Fibroblast of villous mesenchyme (primary cell): ENCODE measurements at places on chromosomes 1 and 21. TPM values are rescaled to one million over a fixed set of nuclear protein-coding genes. Genes with fewer than 3 reads are reported as not detected.
A peak's percentile ranks its signal among the peaks of the same experiment; 100 is the strongest.

Gene OR2T11
- total RNA-seq, result not detected in 2 replicates

Gene ZNF326
- 9.3 and 12.1 TPM in 2 replicates for total RNA-seq

Gene CD84
- not detected in 2 replicates for total RNA-seq

Gene CDKN2C
- 18.0 and 19.0 TPM in 2 replicates for total RNA-seq

DNA sequence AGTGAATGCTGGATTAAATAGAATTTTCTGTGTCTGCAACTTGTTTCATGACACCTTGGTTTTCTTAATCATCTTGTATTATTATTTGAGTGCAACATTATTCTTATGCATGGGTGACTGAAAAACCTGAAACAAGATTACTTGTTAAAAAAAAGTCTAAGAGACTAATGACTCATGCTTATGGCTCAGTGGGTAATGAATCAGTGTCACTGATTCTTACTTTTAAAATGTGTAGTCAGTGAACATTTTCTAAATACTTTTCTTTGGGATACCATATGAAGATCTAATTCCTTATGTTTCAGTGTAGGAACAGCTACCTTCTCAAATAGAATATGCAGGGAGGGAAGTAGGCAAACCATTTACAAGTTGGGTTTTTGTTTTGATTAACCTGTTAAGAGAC lies 65.5 kb downstream of the PRKAA2 start:
- DNase-seq, result peak; percentile 48

GRCh38 chr1:26581287-26581651 lies 51.7 kb downstream of the RPS6KA1 start:
- no peak for DNase-seq

DNA sequence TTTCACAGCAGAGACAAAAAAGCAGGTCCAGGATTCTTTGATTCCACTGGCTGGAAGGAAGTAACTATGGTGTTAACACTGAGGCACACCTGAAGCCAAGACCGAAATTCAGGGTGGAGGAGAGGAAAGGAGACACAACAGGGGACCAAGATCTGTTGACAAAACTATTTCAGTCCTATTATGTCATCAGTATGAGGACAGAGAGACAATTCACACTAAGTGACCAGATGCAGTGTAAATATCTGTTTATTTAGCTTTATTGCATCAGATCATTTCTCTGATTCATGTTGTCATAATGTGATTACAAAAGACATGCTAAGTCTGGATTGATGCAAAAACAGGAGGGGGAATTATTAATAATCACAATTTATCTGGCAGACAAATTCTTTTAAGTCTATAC lies 118.8 kb downstream of the SIPA1L2 start:
- DNase-seq, result no peak

DNA sequence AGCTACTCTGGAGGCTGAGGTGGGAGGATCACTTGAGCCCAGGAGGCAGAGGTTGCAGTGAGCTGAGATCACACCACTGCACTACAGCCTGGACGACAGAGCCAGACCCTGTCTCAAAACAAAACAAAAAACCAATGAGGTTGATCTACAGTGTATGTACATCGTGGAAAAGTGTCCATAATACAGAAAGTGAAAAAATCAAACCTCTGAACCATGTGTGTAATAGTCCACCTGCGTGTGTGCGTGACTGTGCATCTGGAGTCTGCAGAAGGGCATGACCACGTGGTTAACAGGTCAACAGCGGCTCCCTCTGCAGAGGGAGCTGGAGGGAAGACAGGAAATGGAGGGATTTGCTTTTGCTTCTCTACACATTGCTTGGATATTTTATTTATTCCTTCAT lies 32.4 kb upstream of the ENO1 start:
- peak; percentile 44 for DNase-seq

DNA sequence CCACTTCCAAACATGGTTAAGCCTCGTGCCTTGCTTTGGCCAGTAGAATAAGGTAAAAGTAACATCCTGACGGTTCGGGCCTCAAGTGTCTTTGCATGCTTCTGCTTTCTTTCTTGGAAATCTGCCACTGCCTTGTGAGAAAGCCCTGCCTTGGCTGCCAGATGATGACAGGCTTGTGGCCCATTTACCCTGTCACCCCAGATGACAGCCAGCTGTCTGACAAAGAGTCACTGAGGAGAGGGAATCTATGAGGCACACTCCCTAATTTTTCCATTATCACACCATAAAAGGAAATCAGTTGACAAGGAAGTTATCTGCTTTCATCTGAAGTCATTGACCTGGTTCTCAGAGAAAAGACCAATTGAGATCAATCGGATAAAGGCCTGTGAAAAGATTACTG lies 199.8 kb downstream of the USH2A start:
- no peak for DNase-seq

GRCh38 chr1:47106792-47107191 lies 30.4 kb upstream of the CYP4A22 start:
- DNase-seq, result no peak
